Fibroblast of gingiva (primary cell): ENCODE measurements at places on chromosomes 2 and 18.

- peak; percentile 90 for DNase-seq
Observed at GRCh38 chr18:46053368-46054095, 18.5 kb downstream of the PSTPIP2 start.

DNA sequence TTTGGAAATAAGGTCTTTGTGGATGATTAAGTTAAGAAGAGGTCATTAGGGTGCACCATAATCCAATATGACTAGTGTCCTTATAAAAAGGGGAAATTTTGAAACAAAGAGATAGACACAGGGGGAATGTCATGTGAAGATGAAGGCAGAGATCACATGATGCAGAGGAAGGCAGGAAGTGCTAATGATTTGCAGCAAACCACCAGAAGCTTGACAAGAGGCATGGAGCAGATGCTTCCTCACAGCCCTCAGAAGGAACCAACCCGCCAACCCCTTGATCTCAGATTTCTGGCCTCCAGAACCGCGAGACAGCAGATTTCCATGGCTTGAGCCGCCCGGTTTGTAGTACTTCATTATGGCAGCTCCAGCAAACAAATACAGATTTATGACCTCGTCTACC, 17.4 kb upstream of the SMARCAL1 start:
- no peak for DNase-seq

DNA sequence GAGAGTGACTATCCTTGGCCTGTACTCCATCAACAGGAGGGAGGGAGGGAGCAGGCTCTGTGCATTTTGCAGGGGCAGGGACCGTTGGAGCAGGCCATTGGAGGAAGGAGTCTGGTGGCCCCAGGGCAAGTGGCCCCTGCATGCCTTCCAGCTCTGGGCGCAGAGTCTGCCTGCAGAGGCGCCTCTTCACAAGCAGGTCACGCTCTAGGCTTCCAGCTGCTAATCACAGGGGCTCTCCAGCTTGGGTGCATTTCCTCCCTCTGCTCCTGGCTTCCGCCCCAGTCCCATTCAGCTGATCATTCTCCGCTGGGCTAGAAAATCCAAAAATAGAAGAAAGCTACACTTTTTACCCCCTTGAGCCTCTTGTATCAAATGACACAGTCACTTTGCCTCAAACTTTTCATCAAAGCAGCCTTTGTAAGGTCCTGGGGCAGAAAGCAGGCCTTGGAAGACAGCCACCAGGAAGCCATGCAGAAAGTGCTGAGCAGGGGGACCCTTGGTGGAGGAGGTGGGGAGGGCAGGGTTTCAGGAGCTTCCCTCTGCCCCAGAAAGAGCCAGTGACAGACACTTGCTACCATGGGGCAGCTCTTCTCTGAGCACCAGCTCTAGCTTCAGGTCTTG, 11.3 kb downstream of the TMEM247 start:
- DNase-seq, result no peak

- peak; percentile 52 for DNase-seq
Observed at GRCh38 chr18:519019-519879, 18.7 kb upstream of the COLEC12 start.

DNA sequence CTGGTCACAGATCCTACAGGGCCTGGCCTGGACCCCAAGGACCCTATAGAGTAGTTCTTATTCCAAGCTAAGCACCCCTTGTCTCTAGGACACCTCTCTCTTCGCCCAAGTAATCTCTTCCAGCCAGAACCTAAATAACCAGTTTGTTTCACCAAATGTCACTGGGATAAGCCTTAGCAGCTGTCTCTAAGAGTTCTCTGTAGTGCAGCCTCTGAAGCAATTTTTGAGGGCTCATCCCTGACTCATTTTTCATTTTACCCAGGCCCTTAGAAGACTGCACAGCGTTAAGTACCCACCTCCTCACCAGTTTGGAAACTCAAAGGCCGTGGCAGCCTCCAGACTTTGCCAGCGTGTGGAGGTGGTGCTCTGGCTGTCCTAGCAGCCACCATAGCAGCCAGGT, 290.1 kb upstream of the SIX2 start:
- no peak for DNase-seq
